ENCODE measurements at places on chromosomes 2 and 18.

DNA sequence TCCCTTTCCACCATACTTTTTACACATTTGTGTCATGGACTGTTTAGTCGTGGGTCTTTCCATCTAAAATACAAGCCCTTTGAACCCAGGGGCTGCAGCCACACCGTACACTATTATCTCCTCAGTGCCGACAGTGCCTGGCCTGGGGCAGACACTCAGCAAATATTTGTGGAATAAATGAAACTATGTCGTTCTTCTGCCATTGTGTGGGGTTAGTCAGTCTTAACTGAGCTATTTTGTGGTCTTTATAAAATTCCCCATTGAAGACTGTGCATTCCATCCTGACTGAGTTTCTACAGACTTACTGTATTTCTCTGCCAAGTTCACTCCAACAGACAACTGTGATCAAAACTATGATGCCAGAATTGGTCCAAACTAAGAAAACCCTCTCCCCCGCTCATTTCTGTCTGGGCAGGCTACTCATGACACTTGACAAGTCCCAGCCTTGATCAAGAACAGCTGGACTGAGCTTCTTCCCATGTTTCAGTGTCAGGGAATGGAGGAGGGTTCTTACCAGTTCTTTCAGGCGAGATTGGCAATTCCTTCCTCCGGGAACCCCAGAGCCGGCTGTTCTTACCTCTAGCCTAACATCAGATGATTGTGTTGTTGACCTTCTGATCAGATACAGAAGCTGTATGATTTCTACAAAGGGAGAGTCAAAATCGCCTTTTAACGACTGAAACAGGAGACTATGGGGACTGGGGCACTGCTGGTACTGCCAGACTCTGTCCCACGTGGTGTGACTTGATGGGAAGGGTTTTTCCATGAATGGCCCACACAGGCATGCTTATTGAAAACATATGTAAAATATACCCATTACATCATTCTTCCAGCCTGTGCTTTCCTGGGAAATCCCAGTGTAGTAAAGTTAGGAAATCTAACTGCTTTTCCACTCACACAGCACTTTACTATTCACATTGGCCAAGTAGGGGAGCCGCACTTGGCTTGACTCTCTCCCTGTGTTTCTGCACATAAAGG lies 77.4 kb upstream of the NPAS2 start:
- H3K36me3 ChIP-seq, result no peaks in the 10 kb centered on the region
- no peak for DNase-seq
- H3K27ac ChIP-seq, result no peak overlapping the region
- H3K4me3 ChIP-seq, result no peak overlapping the region

GRCh38 chr2:144414324-144414845 lies 105.5 kb downstream of the ZEB2 start:
- H3K4me1 ChIP-seq, result no peaks in the 10 kb centered on the region
- H3K36me3 ChIP-seq, result no peaks in the 10 kb centered on the region
- H3K27ac ChIP-seq, result peak overlapping the region; percentile 1
- H3K4me3 ChIP-seq, result no peak overlapping the region
- H3K27me3 ChIP-seq, result no peaks in the 10 kb centered on the region

GRCh38 chr2:216165711-216166110 lies 56.6 kb downstream of the XRCC5 start:
- H3K27me3 ChIP-seq, result no peaks in the 10 kb centered on the region
- no peak overlapping the region for H3K4me3 ChIP-seq
- H3K4me1 ChIP-seq, result no peaks in the 10 kb centered on the region
- H3K27ac ChIP-seq, result no peak overlapping the region

DNA sequence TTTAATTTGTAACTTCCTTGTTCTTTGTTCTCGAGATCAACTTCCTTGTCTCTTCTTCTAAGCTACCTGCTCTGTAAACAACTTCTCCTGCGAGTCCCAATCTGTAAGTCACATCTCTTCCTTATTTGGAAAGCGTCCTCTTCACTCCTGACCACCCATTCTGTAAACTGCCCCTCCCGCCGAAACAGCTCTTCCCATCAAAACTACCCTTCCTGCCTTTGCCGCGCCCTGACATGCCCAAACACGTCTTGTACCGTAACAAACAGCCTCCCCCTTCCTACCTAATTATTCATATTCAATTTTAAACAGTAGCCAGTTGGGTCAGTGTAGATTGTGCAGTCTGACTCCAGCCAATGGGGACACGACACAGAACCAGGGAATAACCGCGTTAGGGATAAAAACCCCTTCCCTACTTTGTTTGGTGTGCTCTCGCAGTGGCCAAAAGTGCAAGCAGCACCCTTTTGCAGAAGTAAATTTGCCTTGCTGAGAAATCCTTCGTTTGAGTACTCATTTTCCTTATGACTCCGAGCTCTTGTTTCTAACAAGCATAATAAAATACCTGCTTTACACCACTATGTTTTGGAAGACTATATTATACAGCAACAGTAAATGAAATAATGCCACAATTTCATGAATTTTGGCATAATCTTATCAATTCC lies 39.8 kb downstream of the PIAS2 start:
- DNase-seq, result peak; percentile 69
- H3K27ac ChIP-seq, result peak overlapping the region; percentile 59
- no peaks in the 10 kb centered on the region for H3K27me3 ChIP-seq
- H3K36me3 ChIP-seq, result no peaks in the 10 kb centered on the region
- H3K4me1 ChIP-seq, result no peaks in the 10 kb centered on the region

DNA sequence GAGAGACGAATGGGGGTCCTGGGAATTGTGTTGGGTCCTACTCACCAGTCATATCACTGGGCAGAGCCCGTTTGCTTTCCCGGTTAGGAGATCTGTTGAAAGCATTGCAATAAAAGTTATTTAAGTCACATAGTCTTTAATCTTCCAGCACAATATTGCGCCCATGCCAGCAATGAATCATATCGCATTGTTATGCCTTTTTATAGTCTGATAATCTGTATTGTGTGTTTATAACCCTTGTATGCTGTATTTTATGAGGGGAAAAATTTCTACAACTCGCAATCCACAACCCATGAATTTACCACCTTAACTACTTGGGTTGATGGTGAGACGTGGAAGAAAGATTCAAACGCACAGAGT lies 211.9 kb upstream of the SMIM21 start:
- no peaks in the 10 kb centered on the region for H3K27me3 ChIP-seq
- DNase-seq, result no peak
- no peaks in the 10 kb centered on the region for H3K36me3 ChIP-seq
- no peak overlapping the region for H3K4me3 ChIP-seq
- H3K27ac ChIP-seq, result no peak overlapping the region

GRCh38 chr2:203814661-203815540 lies 52.7 kb upstream of the CTLA4 start:
- no peaks in the 10 kb centered on the region for H3K36me3 ChIP-seq
- no peak overlapping the region for H3K4me3 ChIP-seq
- H3K4me1 ChIP-seq, result peaks cover 4% of the 10 kb centered on the region

- H3K4me1 ChIP-seq, result no peaks in the 10 kb centered on the region
- H3K27ac ChIP-seq, result no peak overlapping the region
- no peak overlapping the region for H3K4me3 ChIP-seq
- DNase-seq, result no peak
- H3K27me3 ChIP-seq, result no peaks in the 10 kb centered on the region
These were observed 1139.6 kb upstream of the FAM98A start for GRCh38 chr2:34738691-34739090.

DNA sequence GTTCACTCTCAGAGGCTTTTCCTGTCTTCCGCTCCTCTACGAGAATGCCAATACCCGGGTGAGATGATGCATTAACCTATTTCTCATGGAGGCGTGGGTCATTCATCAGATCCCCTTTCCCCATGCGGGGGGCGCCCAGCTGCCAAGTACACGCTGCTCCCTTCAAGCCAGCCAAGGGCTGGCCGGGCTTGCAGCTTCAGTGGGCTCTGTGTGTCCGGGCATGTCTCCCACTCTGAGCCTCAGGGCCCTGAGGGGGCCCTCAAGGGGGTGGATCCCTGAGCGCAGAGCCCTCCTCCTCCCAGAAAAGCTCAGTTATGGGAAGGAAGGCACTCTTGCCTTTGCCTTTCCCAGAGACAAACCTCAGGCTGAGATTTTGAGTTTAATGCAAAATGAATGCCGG lies 431.8 kb upstream of the MYT1L start:
- no peak for DNase-seq
- no peak overlapping the region for H3K27ac ChIP-seq

DNA sequence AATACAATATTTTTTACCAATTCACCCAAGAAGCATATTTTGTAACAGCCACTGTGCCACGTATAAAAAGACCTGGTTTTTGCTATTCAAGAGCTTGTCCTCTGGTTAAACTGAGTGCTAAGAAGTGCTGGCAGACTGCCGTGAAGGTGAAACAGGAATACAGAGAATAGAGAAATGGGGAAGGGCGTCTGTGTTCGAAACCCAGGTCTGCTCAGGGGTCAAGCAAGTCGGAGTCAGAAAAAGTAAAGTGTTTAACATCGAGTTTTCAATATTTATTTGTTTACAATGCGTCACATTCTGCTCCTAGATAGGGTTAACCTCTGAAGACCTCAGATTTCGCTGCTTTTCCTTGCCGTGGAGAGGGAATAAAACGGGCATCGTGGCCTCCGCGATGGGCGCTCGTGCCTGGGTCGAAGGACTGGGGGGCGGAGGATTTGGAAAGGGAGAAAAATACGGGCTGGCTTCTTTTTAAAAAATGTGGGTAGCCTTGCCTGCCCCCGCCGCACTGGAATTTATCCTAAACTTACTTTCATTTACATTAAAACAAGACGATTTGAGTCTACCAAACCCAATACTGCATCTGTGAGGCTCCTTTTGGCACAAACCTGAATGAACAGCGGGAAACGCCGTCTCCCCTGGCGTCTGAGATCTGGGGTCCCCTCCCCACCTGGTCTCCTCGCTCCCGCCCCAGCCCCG lies 1.1 kb upstream of the SNTG2 start:
- H3K4me1 ChIP-seq, result no peaks in the 10 kb centered on the region
- H3K27ac ChIP-seq, result no peak overlapping the region

DNA sequence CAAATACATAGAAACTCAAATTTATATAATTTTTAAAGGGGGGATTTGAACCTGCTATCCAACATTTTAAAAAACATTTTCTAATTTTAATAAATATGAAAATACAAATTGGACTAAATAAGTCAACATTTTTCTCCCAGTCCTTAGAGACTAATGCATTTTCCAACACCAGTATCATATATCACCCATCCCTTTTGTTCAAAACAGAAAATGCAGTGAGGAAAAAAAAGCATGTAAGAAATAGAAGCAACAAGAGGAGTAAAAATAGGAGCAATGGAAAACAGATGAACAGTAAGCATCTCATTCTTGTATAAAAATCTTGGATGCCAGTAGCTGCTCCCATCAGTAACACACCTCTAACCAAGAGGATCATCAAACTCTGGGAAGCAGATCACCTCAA lies 25.5 kb downstream of the KLF7 start:
- no peak overlapping the region for H3K27ac ChIP-seq
- H3K4me1 ChIP-seq, result peaks cover 4% of the 10 kb centered on the region
- no peaks in the 10 kb centered on the region for H3K36me3 ChIP-seq
- H3K27me3 ChIP-seq, result no peaks in the 10 kb centered on the region

DNA sequence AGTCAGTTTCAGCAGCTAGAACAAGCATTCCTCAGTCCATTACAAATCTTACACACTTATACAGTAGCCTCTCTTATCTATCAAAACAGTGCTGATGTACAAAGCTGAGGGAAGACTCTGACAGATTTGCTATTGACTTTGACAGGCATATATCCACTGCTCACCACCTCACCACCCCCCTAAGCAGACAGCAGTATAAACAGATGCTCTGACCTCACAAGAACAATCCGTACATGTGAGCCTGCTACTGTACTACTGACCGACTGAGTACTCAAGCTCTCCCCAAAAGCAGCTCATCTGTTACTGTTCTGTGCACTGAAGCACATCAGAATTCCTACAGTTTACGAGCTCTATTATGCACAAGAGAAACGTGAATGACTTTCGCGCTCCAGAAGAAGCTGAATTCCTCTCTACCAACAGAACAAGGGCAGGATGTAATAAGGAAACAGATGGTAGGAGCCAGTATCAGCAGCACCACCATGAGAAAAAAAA lies 95.6 kb upstream of the PDE1A start:
- H3K27me3 ChIP-seq, result no peaks in the 10 kb centered on the region
- H3K27ac ChIP-seq, result no peak overlapping the region
- no peaks in the 10 kb centered on the region for H3K4me1 ChIP-seq
- DNase-seq, result no peak
- H3K36me3 ChIP-seq, result no peaks in the 10 kb centered on the region
- no peak overlapping the region for H3K4me3 ChIP-seq

DNA sequence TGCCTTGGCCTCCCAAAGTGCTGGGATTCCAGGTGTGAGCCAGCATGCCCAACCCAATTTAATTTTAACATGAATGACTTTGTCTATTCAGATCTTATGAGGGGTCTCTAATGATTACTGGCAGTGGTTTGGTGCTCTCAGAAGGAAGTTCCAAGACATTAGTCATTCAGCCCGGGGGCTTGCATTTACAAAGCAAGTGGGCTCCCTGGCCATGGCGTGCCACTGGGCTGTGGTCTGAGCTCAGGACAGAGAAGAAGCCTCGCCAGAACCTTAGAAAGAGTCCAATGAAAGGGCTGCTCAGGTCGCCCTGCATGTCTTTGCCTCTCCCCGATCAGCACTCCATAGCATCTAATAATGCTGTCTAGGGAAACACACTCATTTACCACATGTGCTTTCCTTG lies 182.6 kb upstream of the CHAC2 start:
- no peak for DNase-seq
- H3K27me3 ChIP-seq, result no peaks in the 10 kb centered on the region
- no peak overlapping the region for H3K27ac ChIP-seq
- H3K4me1 ChIP-seq, result no peaks in the 10 kb centered on the region

- H3K4me1 ChIP-seq, result peaks cover 2% of the 10 kb centered on the region
- H3K27me3 ChIP-seq, result peaks cover 3% of the 10 kb centered on the region
- DNase-seq, result no peak
- H3K36me3 ChIP-seq, result no peaks in the 10 kb centered on the region
- H3K27ac ChIP-seq, result no peak overlapping the region
- H3K4me3 ChIP-seq, result no peak overlapping the region
These were observed 44.9 kb upstream of the LDLRAD4 start for GRCh38 chr18:13173578-13174145.

- H3K4me1 ChIP-seq, result no peaks in the 10 kb centered on the region
- H3K27ac ChIP-seq, result no peak overlapping the region
- DNase-seq, result no peak
These were observed 56.3 kb downstream of the GREB1L start for GRCh38 chr18:21298351-21298750.

- no peaks in the 10 kb centered on the region for H3K27me3 ChIP-seq
- H3K36me3 ChIP-seq, result no peaks in the 10 kb centered on the region
- DNase-seq, result peak; percentile 39
- H3K27ac ChIP-seq, result peak overlapping the region; percentile 42
- peaks cover 12% of the 10 kb centered on the region for H3K4me1 ChIP-seq
These were observed 2.4 kb downstream of the HNRNPLL start for GRCh38 chr2:38600242-38600891.

- H3K36me3 ChIP-seq, result no peaks in the 10 kb centered on the region
- H3K4me3 ChIP-seq, result no peak overlapping the region
- H3K27me3 ChIP-seq, result no peaks in the 10 kb centered on the region
- H3K4me1 ChIP-seq, result no peaks in the 10 kb centered on the region
- no peak overlapping the region for H3K27ac ChIP-seq
These were observed 17.0 kb downstream of the THNSL2 start for GRCh38 chr2:88187038-88187676.

DNA sequence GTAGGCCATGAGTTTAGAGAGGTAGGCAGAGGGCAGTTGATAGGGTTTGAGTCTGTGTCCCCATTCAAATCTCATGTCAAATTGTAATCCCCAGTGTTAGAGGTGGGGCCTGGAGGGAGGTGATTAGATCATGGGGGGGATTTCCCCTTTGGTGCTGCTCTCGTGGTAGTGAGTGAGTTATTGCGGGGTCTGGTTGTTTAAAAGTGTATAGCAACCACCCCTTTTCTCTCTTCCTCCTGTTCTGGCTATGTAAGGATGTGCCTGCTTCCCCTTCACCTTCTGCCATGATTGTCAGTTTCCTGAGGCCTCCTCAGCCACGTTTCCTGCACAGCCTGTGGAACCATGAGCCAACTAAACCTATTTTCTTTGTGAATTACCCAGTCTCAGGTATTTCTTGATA lies 25.5 kb downstream of the MARCHF4 start:
- DNase-seq, result no peak
- no peak overlapping the region for H3K27ac ChIP-seq
- no peaks in the 10 kb centered on the region for H3K4me1 ChIP-seq
- no peaks in the 10 kb centered on the region for H3K36me3 ChIP-seq

Measured in colonic mucosa (tissue), 4 donors.